ENCODE measurements at places on chromosomes 5 and 9. TPM values are rescaled to one million over a fixed set of nuclear protein-coding genes. Genes with fewer than 3 reads are reported as not detected.
A peak's percentile ranks its signal among the peaks of the same experiment; 100 is the strongest.

GRCh38 chr5:150284311-150284710 lies 5.3 kb downstream of the CAMK2A start:
- no peaks in the 10 kb centered on the region for H3K4me1 ChIP-seq
- no peaks in the 10 kb centered on the region for H3K27me3 ChIP-seq
- no peak overlapping the region for H3K4me3 ChIP-seq
- no peak for DNase-seq
- H3K27ac ChIP-seq = no peak overlapping the region
- H3K36me3 ChIP-seq = no peaks in the 10 kb centered on the region

Gene LAMC3
- 0.69 TPM for total RNA-seq

DNA sequence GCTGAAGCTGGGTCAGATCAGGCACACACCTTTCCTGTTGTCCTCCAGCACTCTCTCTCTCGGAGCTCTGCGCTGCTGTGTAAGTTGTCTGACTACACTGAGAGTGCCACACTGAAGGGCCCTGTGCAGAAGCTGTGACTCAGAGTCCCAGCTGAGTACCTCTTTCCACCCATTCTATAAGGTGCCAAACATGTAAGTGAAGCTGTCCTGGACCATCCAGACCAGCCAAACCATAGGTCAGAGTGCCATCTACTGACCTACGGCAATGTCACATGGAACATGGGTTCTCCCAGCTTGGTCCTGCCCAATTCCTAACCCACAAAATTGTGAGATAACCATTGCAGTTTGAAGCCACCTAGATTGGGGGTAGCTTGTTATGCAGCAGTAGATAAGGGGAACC lies 68.2 kb downstream of the ADCY2 start:
- H3K36me3 ChIP-seq = no peaks in the 10 kb centered on the region
- no peak overlapping the region for H3K27ac ChIP-seq
- no peaks in the 10 kb centered on the region for H3K27me3 ChIP-seq
- H3K4me1 ChIP-seq = no peaks in the 10 kb centered on the region
- H3K4me3 ChIP-seq = no peak overlapping the region

Gene SPATA31C1
- total RNA-seq = not detected

GRCh38 chr9:120571443-120572257 lies 8.3 kb downstream of the CDK5RAP2 start:
- peak; percentile 74 for DNase-seq
- peak overlapping the region; percentile 82 for H3K27ac ChIP-seq
- no peaks in the 10 kb centered on the region for H3K27me3 ChIP-seq
- H3K4me3 ChIP-seq = no peak overlapping the region
- H3K36me3 ChIP-seq = peaks cover 54% of the 10 kb centered on the region

- H3K27me3 ChIP-seq = no peaks in the 10 kb centered on the region
- no peaks in the 10 kb centered on the region for H3K4me1 ChIP-seq
- no peaks in the 10 kb centered on the region for H3K36me3 ChIP-seq
- no peak for DNase-seq
These were observed 60.1 kb downstream of the CCDC171 start for GRCh38 chr9:15612962-15613361.

Gene NR6A1
- total RNA-seq = 1.6 TPM

DNA sequence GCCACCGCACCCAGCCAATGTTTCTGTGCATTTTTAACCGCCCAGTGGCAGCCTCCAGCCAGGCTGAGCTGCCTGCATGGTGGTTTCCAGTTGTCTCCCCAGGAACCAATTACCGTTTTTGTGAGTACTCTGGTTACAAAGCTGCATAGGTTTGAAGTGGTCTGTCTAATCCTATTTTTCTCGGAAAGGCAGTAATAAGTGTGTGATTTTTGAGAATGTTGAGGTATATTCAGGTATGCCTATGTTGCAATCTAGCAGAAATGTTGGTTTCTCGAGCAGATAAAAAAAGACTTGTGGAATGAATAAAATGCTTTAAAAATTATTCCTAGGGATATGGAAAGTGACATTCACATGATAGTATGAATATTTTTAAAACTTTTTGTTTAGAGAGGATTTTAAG lies 41.5 kb upstream of the ANKH start:
- H3K27ac ChIP-seq = no peak overlapping the region
- no peaks in the 10 kb centered on the region for H3K27me3 ChIP-seq
- peaks cover 9% of the 10 kb centered on the region for H3K4me1 ChIP-seq
- DNase-seq = no peak
- no peaks in the 10 kb centered on the region for H3K36me3 ChIP-seq

GRCh38 chr5:5340206-5340729 lies 82.2 kb upstream of the ICE1 start:
- no peaks in the 10 kb centered on the region for H3K36me3 ChIP-seq
- H3K4me3 ChIP-seq = no peak overlapping the region
- DNase-seq = peak; percentile 33
- H3K27me3 ChIP-seq = no peaks in the 10 kb centered on the region

Gene PBX3
- total RNA-seq = 66.4 TPM

Measured in heart left ventricle (tissue), 16 donors.